ENCODE measurements at places on chromosomes 11 and 22. TPM values are rescaled to one million over a fixed set of nuclear protein-coding genes. Genes with fewer than 3 reads are reported as not detected.

DMC1 gene
- total RNA-seq, result 0.20 TPM

MYBPC3 gene
- total RNA-seq, result 2,596 TPM

CARNS1 gene
- total RNA-seq, result 18.0 TPM

- no peak for DNase-seq
Observed at GRCh38 chr11:121450401-121450800, 1.7 kb upstream of the SORL1 start.

DNA sequence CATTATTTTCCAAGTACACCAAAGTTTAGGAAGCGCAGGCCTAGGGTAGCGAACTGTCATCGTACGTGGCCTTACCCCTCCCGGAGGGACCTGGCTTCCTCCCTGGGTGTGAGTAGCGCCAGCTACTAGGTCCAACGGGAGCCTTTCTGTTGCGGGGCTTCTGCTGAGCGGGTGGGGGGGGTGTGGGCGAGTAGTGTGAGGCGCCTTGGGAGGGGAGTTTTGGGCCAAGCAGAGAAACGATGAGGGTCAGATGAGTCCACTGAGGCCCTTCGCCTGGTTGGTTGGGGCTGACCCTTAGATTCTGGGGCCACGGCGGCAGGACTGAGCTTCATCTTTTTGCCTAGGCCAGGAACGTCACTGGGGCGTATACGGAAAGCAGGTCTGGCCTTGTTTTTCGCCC, 868 bp downstream of the TEF start:
- DNase-seq, result no peak

- DNase-seq, result no peak
Observed at GRCh38 chr11:128837627-128838026, 29.5 kb downstream of the KCNJ1 start.

- DNase-seq, result peak; percentile 69
Observed at GRCh38 chr11:66277471-66278362, at the start of gene CNIH2. TSS of gene CNIH2 (plus strand) at chr11:66278175. CDS start at chr11:66278457, 282 bp downstream.

DNA sequence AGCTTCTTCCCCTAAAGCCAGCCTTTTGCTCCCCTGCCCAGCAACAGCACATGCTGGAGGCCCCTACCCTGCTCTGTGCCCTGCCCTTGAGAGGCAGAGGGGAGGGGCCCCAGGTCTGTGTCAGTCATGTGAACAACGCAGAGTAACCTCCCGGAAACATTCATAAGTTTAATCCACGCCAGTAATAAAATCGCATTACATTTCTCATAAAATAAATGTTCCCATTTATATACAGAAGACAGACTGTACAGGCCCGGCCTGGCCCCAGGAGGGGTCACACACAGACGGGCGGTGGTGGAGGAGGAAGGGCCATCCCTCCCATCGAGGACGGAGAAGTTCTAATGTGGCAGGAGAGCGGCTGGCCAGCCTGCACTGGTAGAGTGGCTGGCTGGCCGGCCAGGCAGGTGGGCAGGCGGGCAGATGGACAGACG, 39.5 kb downstream of the LMO1 start:
- DNase-seq, result no peak

- DNase-seq, result no peak
Observed at GRCh38 chr22:36829370-36830002, 12.7 kb upstream of the PVALB start.

DNA sequence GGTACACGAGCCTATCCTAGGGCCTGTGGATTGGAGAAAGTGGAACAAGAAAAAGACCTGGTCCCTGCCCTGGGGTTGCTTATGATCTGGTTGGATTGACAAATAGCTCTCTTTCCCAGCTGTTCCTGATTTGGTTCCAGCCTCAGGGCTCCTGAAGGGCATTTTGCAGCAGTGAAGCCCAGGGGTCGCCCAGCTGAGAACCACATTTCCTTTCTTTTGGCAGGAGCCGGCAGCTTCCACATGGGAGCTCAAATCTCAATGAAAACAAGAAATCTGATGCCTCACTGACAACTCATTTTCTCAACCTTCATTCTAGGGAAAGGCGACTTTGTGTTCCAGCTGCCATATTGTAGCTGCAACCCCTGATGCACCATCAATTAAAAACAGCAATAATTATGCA, 140.6 kb upstream of the CADM1 start:
- DNase-seq, result no peak

- DNase-seq, result peak; percentile 48
Observed at GRCh38 chr22:18057568-18058209, 20.1 kb upstream of the PEX26 start.

DNA sequence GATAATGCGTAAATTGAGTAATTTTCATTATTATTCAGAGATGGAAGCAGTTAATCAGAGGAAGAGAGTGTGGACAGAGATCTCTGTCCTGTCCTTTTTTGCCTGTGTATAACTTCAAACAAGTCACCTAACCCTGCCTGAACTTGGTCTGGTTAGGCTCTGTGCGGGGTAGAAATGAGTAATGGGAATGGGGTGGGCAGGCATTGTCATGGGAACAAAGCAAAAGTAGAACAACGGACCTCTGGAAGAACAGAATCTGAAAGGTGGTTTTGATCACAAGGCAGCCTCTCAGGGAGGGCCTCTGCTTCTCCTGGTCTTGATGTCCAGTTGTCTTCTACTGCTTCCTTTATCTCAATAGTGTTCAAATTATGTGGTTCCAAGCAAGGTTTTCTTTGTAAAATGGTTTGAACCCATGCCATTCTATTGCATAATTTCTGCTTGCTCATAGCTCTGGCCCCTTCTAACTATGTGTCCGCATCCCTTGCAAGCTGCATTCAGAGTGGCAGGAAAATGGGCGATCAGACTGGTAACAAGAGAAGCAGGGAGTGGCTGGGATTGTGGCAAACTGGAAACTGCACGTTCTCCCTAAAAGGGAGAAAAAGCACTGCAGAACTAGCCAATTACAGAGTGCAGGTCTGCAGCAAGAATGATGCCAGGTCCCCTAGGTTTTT, 76.1 kb downstream of the PRR5L start:
- DNase-seq, result no peak

GRCh38 chr11:12794576-12795230, 120.5 kb downstream of the TEAD1 start:
- peak; percentile 44 for DNase-seq

DNA sequence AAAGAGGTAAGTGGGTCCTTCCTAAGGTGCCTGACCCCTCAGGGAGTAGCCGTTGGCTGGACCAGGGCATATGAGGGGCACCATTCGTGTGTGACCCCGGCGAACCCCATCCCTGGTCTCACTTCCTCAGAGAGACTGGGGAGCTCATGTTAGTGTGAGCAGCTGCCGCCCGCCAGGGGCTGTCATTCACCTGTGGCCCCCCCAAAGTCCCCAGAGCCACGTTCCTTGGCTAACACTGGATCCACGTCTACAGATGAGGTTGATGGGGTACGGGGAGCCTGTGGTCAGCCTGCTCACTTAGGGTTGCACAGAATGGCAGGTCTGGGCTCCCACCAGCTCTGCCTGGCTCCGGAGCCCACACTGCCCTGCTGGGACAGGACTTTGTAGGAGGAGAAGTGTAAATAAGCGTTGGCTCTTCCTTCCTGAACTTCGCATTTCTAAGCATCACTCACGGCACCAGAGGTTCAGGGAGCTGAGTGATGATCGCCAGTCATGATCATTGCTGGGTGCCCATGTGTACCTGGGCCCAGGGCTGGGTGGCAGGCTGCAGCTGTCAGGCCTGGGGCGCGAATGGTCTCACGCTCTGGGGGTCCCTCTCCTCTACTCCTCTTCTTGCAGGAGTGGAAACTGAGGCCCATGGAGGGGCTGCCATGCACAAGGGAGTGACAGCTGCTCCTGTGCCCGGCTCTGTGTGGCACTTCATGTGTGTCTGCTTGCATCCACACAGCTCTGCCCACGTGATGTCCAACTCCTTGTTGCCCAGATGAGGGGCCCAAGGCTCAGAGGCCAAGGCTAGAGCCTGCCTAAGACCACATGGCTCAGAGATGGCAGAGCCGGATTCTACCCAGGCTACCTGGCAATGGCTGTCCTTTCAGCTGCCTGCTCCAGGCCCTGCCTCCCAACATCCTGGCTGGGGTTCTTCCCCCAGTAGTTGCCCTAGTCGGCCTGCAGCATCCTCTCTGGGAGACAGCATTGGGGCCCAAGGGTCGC, 11.1 kb downstream of the TTC38 start:
- no peak for DNase-seq

DNA sequence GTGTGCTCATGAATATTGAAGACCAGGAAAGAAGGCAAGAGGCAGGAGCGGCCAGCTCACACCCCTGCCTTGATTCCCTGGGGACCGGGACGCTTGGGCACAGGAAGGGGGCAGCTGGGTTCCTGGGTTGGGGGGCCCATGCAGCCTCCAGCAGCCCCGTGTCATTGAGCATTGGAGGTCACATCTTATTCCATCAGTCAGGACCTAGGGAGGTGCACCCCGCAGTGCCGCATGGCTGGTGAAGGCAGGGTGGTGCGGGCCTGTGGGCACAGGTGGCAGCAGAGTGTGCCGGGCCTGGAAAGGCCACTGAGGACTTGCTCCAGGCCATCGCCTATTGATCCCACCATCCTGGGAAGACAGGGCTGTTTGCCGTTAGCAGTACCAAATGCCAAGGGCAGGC, 116.3 kb upstream of the NECTIN1 start:
- DNase-seq, result no peak
